Mammary epithelial cell (primary cell): ENCODE measurements at places on chromosomes 12 and 14.

DNA sequence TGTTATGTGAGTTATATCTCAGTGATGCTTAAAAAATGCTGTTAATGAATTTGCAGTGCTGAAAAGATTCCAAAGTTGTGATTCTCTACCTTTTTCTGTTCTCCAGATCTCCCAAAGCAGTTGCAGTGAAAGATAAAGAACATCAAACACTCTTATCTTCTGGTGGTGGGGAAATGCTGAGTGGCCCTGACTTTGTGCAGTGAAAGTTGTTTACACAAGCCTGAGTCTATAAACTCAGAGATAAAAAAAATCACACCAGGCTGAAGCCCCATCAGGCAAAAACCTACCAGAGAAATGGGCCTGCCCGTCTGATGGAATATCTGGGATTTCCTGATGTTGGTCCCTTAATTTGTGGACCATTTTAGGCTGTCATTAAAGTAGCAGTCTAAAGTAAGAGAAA lies 46.1 kb downstream of the RASSF3 start:
- no peak for DNase-seq

DNA sequence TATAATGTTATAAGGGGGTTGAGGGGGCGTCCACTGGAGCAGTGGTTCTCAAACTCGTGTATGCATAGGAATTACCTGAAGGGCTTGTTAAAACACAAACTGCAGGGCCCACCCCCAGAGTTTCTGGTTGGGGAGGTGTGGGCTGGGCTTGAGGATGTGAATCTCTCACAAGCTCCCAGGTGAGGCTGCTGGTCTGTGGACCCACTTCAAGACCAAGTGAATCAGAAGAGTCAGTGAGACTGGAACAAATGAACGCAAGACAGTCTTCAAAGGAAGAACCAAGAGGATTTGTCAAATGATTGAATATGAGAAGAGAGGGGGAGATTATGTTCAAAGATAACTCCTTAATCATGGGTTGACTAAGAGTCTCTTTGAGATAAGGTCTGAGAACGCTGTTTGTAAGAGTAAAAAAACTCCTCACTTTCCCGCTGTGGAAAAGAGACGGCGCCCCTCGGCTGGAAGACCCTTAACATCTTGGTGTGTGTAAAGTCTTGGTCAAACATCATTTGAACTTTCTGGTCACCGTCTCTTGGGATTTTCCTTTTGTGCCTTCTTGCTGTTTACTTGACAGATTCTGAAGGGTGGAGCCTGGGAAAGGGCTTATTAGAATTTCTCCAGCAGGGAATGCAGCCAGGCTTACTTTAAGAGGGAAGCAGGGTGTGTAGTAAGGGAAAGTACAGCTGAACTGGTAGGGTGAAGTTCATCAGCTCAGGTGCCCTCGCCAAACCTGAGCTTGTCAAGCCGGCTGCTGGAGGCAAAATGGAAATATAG lies 5.3 kb upstream of the FOXN3 start:
- DNase-seq = no peak

GRCh38 chr12:97275256-97275655 lies 187.3 kb upstream of the RMST start:
- DNase-seq = no peak

DNA sequence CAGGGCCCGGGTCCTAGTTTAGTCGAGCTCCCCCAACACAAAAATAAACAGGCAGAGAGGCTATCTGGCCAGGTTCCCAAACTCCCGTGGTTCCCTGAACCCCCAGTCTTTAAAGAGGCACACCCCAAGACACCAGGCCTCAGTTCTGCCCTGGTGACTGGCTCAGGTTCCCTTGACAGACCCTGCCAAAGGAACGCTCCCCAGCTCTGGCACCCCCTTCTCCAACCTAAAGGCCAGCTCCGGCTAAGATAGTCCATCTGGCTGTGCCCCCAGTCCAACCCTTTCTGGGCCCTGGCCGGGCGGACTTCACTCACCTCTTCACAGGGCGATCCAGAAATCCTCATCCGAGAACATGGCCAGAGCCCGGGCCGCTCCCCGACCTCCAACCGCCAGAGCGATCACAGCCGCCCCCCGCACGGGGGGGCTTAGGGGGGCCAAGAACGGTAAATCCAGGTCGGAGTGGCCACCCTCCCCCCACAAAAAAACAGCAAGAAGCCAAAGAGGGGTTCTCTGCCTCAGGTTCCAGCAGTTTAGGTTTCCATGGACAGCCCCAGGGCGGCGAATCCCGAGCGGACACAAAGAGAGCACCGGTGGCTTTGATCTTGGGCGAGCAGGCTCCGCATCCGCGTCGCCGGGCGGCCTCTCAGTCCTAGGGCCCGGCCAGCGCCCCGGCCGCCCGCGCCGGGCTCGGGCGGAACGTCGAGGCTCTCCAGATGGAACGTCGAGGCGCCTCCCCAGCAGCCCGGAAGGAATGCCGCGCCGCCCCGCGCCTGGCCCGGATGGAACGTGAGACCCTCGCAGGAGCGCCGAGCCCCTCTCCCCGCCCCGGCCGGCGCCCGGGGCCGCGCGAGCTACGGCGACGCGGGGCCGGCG lies 1.1 kb downstream of the KMT2D start:
- DNase-seq = peak; percentile 9

DNA sequence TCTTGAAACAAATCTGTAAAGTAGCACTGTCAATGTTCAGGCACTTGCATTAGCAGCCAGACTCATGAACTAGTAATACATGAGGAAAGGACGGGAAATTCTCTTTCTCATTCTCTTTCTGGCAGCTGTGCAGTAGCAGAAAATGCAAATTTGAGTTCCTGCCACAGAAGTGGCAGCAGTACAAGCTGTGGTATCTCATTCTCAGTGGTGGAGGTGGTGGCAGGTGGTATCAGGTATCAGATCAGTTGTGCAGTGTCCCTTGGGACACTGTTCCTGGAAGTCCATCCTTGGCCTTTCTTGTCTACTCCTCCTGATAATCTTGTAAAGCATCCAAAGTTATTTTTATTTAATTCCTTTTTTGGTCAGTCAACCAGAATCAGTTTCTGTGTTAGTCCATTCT lies 103.0 kb downstream of the C12orf42 start:
- DNase-seq = no peak

DNA sequence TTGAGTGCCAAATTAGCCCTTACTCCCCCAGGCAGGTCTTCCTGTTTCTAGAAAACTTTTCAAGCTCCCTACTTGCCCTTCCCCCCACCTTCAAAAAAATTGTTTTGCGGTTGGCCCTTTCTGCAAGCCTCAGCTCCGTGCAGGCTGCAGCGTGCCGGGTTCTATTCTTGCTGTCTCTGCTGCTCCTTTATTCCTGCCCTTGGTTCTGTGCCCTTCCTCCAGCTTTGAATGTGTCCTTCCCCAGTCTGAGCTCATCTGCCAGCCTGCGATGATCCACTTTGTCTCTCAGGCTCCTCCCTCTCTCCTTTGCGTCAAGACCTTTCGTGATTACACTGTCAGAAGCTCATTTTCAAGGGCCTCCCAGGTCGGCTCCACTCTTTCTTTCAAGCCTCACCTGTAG lies 98.6 kb downstream of the IRF2BPL start:
- DNase-seq = peak; percentile 59

GRCh38 chr12:22271023-22271422 lies 63.5 kb downstream of the ST8SIA1 start:
- peak; percentile 79 for DNase-seq

GRCh38 chr12:26422839-26423398 lies 227.5 kb downstream of the SSPN start:
- DNase-seq = no peak

- DNase-seq = peak; percentile 80
These were observed 41.3 kb upstream of the CTDSP2 start for GRCh38 chr12:57887631-57888408.

- DNase-seq = no peak
These were observed 678.4 kb downstream of the MED13L start for GRCh38 chr12:115598871-115599811.

GRCh38 chr14:39276005-39276404 lies 42.3 kb downstream of the MIA2 start:
- DNase-seq = no peak

DNA sequence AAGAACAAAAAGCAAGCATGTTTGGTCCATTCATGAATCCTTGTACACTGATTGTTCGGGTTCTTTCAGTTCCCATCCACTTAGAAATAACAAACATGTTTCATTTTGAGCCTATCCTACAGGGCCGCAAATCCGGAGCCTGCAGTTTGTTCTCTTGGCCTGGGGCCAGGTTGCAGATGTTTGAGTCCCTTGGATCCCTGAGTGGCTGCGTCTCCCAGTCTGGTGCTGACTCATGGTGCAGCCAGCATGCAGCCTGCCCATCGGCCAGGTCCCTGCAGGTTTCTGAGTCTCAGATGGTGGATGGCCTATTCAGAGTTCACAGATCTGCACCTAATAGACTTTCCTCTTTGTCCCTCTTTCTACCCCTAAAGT lies 1.9 kb upstream of the DYNC1H1 start:
- DNase-seq = peak; percentile 69

DNA sequence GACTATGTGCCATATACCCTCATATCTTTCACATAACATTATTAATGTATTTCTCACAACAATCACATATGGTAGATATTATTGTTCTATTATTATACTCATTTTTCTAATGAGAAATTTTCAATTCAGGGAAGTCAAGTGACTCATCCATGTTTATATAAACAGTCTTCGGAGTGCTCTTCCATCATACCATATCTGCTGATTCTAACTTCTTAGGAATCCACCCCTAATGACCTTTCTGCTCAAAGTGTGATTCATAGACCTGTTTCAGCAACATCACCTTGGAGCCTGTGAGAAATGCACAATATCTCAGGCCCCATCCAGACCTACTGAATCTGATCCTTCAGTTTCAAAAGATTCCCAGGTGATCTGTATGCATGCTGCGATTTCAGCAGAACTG lies 39.8 kb upstream of the OVCH1 start:
- peak; percentile 87 for DNase-seq

DNA sequence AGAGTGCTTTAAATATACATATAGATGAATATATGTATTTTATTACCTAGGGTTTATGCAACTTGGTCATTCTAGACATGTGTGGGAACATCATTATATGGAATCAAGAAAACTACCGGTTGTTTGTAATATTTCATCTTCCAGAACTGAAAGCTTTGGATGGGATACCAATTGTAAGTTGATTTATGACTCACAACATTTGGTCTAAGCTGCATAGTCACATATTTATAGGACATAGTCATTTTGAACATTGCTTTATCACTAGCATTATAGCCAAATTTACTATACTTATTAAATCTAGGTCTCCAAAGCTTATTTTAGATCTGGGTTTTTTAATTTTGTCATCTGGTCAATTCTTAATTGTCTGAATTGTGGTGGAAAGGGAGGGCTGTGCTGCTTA lies 83.7 kb upstream of the PCNX4 start:
- DNase-seq = no peak

- DNase-seq = no peak
These were observed 485.7 kb downstream of the ZFP36L1 start for GRCh38 chr14:68306934-68307789.

DNA sequence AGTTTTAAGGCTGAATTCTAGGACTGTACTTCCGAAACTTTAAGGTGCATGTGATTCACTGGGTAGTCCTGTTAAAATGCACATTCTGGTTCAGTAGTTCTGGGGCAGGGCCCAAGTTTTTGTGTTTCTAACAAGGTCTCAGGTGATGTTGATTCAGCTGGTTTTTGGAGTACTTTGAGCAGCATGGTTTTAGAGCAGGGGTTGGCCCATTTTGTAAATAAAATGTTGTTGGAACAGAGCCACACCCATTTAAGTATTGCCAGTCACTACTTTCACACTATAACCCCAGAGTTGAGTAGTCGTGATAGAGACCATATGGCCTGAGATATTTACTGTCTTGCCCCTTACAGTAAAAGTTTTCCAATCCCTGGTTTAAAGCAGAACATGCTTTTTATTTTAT lies 111.3 kb downstream of the SYNE2 start:
- no peak for DNase-seq
